ENCODE measurements at places on chromosomes 2 and 18. TPM values are rescaled to one million over a fixed set of nuclear protein-coding genes. Genes with fewer than 3 reads are reported as not detected.

DNA sequence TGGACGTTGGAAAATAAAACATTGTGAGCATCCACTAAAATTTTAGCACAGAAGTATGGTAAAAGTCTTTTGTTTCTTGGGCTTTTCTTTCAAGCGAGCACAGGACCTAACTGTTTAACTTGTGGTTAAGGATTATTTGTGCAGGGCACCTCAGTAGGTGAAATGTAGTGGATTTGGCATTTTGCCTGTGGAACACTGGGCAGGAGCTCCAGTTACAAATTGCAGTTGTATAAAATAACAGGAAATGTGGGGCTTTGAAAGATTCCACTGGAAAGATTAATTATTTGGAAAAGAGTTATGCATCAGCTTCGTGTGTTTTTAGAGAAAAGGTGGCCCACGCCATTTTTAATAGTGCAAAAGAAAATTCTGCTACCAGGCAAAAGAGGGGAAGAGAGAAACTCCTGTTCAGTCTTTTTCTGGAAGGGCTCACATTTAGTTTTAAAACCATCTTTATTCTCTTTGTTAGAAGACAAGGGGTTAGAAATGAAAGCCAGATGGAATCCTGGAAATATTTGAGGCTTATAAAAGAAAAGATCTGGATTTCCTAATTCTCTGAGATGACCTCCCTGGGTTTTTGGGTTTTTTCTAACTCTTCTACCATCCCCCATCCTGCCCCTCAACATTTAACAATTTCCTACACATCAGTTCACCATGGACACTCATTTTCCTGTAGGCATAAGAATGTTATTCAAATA, 144.3 kb upstream of the SERTAD2 start:
- DNase-seq, result peak; percentile 88

DNA sequence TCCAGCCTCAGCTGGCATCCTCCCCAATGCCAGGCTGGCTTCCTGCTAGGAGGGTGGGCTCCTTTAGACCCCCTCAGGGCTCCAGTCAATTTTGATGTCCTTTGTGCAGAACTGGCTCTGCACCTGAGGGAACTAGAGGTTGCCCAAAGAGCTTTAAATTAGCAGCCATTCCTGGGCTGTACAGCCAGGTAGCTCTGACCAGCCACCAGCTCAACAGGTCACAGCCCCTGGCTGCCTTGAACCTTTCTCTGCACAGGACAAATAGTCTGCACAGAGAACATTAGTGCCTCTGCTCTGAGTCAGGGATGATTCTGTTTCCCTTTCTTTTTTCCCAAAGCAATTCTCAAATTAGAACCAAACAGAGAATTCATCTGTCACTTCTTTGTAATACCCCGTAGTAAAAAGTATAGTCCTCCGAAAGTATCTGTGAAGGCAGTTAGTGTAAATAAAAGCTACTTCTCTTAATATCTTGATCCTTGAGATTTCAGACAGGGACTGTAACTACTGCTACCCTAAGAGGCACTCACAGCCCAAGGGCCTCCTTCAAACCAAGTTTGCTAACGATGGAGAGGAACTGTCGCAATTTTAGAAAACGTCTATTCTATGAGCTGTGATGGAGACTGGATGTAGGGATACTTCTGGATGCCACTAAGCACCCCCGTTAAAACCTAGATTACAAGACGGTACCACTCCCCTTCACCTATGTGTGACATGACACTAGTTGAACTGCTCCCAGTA, 3.0 kb downstream of the TTC32 start:
- no peak for DNase-seq

DNA sequence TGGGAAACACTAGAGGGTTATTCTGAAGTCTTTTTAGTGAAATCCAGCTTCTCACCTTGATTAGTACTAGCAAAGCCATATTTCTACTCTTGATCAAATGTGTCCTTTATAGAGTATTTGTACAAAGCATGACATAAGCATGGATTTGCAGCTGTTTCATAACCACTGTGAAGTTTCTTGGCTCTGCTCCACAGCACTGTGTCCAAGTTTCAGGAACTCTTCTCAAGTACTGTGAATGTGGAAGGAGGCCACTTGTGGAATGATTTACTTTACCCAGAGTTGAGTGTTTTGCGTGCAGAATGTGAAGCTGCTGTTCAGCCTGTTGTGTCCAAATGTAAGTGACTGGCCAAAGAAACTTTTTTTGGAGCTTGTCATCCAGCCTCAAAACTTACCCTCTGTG, 16.2 kb upstream of the MAPRE2 start:
- peak; percentile 88 for DNase-seq

GRCh38 chr18:3984163-3984757, 470.8 kb downstream of the DLGAP1 start:
- peak; percentile 25 for DNase-seq

GRCh38 chr18:39825485-39826150, 2129.4 kb upstream of the PIK3C3 start:
- DNase-seq, result no peak

GRCh38 chr2:137797641-137798040, 166.6 kb upstream of the HNMT start:
- no peak for DNase-seq

- peak; percentile 25 for DNase-seq
Measured at GRCh38 chr2:180618570-180618969, 361.8 kb upstream of the UBE2E3 start.

- DNase-seq, result no peak
Measured at GRCh38 chr2:148978706-148979105, 59.8 kb upstream of the LYPD6B start.

DNA sequence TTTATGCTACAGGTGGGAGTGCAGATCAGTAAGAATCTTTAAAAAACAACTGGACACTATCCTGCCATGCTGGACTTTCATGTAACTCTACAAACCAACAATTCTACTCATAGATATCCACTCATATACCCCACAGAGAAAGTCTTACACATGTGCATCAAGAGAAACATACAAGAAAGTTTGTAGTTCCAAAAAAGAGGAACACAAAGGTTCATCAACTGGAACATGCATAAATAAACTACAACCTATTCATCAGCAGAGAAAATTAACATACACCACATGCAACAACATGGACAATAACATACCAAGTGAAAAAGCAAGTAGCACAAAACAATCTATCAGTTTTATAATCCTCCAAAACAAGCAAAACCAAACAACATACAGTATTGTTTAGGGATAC, 17.0 kb downstream of the TCF4 start:
- DNase-seq, result no peak

- DNase-seq, result peak; percentile 68
Measured at GRCh38 chr2:200763422-200763821, 48.3 kb upstream of the BZW1 start.

DNA sequence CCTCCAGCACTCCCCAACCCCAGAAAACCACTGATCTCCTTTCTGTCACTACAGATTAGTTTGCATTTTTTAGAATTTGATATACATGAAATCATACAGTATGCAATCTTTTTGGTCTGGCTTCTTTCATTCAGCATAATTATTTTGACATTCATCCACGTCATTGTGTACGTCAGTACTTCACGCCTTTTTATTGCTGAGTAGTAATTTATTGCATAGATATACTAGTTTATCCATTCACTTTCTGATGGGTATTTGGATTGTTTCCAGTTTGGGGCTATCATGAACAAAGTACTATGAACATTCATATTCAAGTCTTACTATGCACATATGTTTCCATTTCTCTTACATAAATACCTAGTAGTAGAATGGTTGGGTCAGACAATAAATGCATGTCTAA, 20.1 kb upstream of the CHN1 start:
- DNase-seq, result no peak

DNA sequence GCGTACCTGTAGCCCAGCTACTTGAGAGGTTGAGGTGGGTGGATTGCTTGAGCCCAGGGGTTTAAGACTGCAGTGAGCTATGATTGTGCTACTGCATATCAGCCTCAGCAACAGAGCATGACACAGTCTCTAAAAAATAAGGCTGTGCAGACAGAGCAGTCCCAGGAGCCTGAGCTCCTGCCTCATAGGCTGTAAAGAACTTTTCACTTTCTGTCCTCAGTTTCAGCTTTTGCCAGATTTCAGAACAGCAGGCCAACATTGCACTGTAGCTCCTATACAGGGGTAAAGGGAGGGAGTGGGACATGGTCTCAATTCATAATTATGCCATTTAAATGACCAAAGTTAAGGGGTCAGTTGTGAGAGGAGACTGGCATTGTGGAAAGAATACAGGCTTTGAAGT, 150.6 kb downstream of the GALNT1 start:
- no peak for DNase-seq

DNA sequence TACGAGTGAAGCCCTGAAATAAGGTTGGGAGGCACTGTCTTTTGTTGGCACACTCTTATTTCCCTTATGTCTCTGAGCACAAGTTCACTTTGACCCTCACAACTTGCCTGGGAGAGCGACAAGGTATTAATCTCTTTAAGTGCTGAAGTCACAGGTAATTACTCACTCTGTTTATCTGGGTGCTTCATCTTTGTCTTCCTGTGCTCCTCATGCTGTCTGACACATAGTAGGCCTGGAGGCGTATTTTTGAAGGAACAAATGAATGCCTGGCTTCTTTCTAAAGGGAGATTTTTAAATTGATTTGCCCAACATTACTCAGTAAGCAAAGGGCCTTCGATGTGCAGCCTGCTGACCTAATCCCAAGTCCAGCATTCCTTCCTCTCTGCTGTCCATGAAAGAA, 507.1 kb upstream of the TNP1 start:
- DNase-seq, result peak; percentile 36

DNA sequence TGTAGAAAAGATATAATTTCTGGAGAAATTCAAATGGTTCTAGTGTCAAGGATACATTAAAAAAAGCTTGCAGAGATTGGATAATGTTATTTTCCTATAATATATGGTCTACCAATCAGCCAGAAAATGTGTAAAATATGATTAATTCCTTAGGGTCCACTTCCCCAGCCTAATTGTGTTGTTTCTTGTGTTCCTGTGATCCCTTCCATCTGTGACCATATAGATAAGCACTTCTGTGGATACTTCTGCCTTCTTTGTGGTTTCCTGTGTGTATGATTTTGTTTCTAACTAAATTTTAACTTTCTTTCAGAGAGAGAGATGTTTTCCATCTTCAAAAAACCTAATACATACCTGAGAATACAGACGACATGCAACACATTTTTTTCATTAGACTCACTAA, 367.1 kb upstream of the PIK3C3 start:
- DNase-seq, result no peak

DNA sequence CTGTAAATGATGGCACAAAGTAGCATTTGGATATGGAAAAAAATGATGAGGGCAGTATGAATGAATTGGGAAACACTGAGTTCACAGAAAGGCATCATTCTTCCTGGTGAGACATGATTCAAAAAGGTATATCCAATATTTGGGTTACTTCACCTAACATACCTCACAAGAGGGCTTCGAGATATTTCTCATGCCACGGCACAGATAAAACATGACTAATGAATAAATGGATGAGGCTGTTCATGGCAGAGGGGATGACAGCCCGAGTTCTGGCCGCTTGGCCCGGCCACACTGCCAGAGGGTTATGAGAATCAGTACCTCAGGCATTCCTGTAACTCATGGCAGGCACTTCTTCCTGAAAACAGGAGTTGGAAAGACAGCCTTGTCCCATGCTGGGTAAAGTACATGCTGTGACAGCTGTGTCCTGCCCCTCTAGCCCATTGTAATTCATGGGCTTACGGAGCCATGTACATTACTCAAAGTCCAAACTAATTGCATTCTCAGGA, 116.0 kb upstream of the ACVR1C start:
- no peak for DNase-seq

GRCh38 chr18:49304751-49305150, 155.7 kb downstream of the DYM start:
- no peak for DNase-seq

GRCh38 chr2:102703748-102704147, 58.1 kb upstream of the TMEM182 start:
- peak; percentile 2 for DNase-seq

- no peak for DNase-seq
Measured at GRCh38 chr18:12960853-12961397, 13.1 kb downstream of the SEH1L start.

DNA sequence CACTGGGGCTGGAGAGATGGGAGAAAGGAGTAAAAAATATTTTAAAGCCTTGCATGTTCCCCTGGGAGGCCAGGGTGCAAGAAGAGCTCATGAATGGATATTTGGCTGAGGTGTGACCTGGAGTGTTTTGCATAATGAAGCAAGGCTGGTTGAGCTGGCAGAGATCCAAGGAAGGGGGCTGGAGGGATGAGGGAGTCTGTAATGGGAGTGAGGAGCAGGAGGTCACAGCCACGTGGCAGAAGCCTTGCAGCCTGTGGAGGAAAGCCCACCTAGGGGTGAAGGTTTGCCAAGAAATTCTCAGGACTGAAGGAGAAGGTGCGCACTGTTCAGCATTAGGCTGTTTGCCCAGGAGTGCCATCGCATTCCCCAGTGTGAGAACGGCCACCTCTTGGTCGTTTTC, 40.3 kb upstream of the ATP8B1 start:
- DNase-seq, result no peak

DNA sequence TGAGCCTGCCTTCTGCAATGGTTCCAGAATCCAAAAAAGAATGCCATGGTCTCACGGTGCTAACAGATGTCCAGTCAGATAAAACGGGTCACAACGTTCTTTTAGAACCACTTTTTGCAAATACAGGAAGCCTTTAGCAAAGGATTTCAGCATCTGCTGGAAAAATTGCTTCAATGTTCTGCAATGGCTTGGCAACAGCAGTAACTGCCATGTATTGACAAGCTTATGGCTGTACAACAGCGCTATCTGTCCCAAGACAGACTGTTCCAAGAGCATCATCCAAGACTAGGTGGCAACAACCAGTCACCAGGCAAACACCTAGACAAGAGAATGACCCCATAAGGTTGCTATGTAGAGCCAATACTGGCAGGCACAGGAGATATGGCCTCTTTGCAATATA, 37.6 kb upstream of the RIOK3 start:
- no peak for DNase-seq

- peak; percentile 56 for DNase-seq
Measured at GRCh38 chr2:73239776-73240175, 5.7 kb downstream of the CCT7 start.

- DNase-seq, result no peak
Measured at GRCh38 chr2:55159037-55159651, 72.9 kb downstream of the CLHC1 start.

SRD5A2 gene
- total RNA-seq, result not detected

CYP27A1 gene
- 3.9 TPM for total RNA-seq

KCNG3 gene
- total RNA-seq, result 0.14 TPM

AMER3 gene
- total RNA-seq, result not detected

TUBB8B gene
- not detected for total RNA-seq

GREB1 gene
- total RNA-seq, result 14.5 TPM

EVX2 gene
- not detected for total RNA-seq

GALNT13 gene
- 2.0 TPM for total RNA-seq

NT5C1B gene
- total RNA-seq, result not detected
